HT-29 (cell line): ENCODE measurements at places on chromosomes 2 and 18. TPM values are rescaled to one million over a fixed set of nuclear protein-coding genes. Genes with fewer than 3 reads are reported as not detected.

- no peak for DNase-seq
These were observed 740.2 kb upstream of the ZEB2 start for GRCh38 chr2:145260081-145260480.

DNA sequence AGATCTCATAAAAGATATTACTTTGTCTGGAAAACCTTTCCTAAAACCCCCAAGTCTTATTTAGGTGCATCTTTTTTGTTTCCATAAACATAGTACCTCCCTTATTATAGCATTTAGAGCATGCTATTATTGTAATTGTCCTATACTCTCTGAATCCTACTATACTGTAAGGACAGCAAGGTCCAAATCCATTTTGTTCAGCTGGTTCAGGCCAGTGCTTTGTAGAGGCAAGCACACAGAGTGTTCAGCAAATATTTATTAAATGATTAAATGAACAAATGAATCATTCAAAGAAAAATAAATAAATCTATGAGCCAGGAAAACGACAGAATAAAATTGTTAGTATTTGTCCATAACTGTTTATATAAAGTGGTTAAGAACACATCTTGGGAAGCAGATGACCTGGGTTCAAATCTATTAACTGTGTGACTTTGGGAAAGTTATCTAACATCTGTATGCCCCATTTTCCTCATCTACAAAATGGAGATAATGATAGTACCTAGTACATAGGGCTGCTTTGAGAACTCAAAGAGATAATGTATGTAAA is 86.0 kb downstream of the COL3A1 start:
- no peak for DNase-seq

- peak; percentile 80 for DNase-seq
These were observed 23.4 kb downstream of the MROH2A start for GRCh38 chr2:233801357-233802131.

Gene MGAT4A
- 0.91 and 3.1 TPM in 2 replicates for total RNA-seq

GRCh38 chr2:20414806-20415205 is 32.1 kb upstream of the RHOB start:
- no peak for DNase-seq

GRCh38 chr18:31562726-31563125 is 29.0 kb upstream of the TTR start:
- DNase-seq, result no peak

Gene MPV17
- total RNA-seq, result 37.3 and 40.5 TPM in 2 replicates
